ENCODE measurements at places on chromosomes 7 and 10.

- DNase-seq, result no peak
Observed at GRCh38 chr10:5723692-5724091, 39.1 kb downstream of the TASOR2 start.

GRCh38 chr10:132564249-132564605 is 26.6 kb downstream of the INPP5A start:
- DNase-seq, result no peak

GRCh38 chr7:1388703-1389335 is 70.5 kb downstream of the MICALL2 start:
- no peak for DNase-seq

DNA sequence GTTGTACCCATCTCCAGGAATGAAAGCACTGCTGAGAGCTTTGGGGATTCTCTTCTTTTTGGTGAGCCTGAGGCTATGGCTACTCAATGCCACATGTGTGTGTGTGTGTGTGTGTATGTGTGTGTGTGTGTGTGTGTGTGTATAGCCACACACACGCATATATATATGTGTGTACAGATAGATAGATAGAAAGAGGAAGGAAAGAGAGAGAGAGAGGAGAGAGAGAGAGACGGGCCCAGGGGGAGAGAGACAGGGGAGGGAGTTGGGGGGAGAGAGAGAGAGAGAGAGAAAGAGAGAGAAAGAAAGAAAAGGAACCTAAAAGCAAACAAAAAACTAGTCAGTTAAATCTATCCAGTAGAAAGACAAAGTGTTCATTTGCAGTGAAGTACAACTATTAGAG is 8.3 kb downstream of the SLC13A4 start:
- no peak for DNase-seq

GRCh38 chr10:132637477-132638129 is 100.0 kb downstream of the INPP5A start:
- no peak for DNase-seq

- no peak for DNase-seq
Observed at GRCh38 chr7:140017543-140017942, 45.2 kb downstream of the PARP12 start.

DNA sequence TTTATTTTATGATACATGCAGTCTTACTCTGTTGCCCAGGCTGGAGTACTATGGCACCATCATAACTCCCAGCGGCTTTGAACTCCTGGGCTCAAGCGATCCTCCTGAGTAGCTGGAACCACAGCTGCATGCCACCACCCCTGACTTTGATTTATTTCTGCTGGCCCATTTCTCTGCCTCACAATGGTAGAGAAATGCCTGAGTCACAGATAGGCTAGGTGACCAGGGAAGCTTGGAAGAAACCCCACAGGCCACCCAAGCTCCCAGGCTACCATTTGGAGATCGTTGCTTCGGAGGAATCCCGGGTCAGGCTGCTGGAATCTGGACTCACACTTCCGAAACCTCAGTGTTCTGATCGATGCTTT is 17.4 kb upstream of the BAIAP2L1 start:
- no peak for DNase-seq

GRCh38 chr7:2526659-2527504 is 7.3 kb downstream of the LFNG start:
- DNase-seq, result no peak

DNA sequence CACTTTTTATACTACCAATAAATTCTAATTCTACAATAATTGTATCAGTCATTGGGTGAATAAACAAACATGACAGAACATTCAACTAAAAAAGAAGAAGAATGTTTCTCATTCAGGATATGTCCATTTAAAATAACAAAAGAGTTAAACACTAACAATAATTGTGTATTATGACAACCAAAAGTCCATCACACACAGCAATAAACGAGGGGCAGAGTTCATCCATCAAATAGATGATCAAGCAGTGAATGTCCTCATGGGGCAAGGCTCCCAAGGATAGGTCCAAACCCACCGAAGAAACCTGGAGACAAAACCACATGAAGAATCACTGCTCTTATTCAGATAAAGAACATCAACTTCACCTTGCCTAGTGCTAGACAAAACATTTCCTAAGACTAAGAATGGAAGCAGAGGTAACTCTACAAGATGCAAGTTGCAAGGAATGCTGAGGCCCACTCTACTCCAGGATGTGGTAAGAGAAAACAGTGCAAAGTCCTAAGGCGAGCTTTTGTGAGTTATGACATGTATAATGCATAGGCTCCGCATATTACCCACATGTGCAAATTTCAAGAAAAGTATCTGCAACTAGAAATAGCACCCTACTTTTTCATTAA is 115.1 kb downstream of the PARD3 start:
- DNase-seq, result no peak

DNA sequence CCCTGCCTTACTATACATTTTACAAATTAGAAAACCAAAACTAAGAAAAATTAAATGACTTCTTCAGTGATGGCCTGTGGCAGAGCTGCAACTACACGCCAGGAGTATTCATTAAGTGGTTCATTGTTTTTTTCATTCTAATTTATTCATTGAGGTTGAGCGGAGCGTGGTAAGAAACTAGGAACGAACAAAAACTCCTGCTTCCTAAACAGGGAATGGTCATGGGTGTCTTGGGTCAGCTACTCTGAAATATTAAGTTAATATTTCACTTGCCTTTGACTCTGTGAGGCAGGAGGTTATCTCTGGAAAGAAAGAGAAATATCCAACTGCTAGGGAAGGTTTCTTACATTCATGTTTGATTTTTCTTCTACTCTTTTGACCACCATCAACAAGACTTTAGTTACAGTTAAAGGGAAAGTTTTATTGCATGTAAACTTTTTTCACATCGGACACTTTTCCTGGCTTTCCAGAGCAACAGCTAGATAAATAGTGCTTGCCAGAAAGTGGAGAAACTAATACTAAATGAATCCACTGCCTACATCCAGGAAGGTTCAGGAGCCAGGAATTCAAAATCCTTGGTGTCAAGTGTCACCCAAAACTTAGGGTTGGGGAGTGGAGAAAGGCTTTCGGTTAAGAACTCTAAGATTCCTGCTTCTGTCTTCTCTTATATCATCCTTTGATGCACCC is 896 bp upstream of the GNG11 start:
- no peak for DNase-seq

GRCh38 chr10:71124921-71125748 is 87.2 kb upstream of the UNC5B start:
- DNase-seq, result no peak

GRCh38 chr7:136677471-136678365 is 190.7 kb upstream of the CHRM2 start:
- DNase-seq, result no peak

GRCh38 chr7:112970771-112971170 is 115.9 kb downstream of the GPR85 start:
- DNase-seq, result no peak

DNA sequence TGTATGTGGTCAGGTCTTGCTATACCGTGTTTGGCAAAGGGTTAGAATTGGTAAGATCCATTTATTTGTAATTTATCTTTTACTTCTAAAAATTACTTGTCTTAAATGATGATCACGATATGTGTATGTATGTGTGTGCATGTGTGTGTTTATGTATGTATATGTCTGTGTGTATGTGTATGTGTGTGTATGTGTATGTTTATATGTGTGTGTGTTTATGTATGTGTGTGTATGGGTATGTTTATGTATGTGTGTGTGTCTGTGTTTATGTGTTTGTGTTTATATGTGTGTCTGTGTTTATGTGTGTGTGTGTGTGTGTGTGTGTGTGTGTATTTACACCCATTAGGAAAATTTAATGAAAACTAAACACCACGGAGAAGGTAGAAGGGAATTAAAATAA is 176.9 kb upstream of the FZD8 start:
- DNase-seq, result no peak

GRCh38 chr7:94882891-94883290 is 24.5 kb upstream of the PPP1R9A start:
- DNase-seq, result no peak

- DNase-seq, result no peak
Observed at GRCh38 chr7:101200504-101200861, 353 bp downstream of the MOGAT3 start.

DNA sequence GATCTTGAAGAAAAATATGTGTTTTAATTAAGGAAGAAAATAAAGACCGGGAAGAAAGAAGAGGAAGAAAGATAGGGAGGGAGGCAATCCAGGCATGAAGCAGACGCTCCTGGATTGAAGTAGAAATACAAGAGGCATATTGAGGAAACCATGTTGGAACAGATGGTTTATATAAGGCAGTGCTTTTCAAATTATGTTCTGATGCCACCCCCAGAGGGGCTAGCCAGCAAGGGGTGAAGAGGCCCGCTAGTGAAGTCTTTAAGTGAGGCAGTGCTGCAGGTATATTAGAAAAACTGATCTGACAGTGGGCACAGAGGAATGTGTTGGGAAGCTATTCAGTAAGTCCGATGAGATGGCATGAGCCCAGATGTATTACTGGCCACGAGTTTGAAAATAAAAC is 40.1 kb downstream of the REEP3 start:
- DNase-seq, result no peak

DNA sequence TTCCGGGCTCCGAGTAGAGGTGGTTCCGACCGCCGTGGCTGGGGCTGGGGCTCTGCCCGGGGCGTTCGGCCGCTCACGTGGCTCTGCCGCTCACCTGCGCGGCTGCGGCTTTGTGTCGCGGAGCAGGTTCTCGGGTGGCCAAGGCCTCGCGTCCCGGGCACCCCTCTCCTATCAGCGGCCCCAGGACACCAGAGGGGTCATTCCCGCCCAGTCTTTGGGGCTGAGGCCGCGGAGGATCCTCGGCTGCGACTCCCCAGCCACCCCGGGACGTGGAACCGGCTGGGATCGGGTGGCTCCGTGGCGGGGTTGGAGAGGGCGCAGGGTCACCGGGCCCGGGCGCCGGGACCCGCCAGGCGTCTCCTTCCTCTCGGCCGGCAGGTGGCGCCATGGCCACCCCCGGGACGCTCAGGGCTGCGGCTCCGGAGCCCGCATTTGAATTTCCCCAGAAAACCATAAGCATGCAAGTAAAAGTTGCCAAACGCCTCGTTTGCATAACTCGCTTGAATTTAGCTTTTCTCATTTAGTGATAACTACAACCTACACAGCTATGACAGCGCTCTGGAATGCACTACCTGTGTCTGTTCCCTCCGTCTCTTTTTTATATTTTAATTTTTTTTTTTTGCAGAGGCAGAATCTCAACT is 1.2 kb downstream of the COL26A1 start:
- peak; percentile 64 for DNase-seq

GRCh38 chr10:51214207-51215196 is 140.2 kb downstream of the PRKG1 start:
- DNase-seq, result no peak
